Fibroblast of skin of back (primary cell): ENCODE measurements at places on chromosomes 12 and 14.

DNA sequence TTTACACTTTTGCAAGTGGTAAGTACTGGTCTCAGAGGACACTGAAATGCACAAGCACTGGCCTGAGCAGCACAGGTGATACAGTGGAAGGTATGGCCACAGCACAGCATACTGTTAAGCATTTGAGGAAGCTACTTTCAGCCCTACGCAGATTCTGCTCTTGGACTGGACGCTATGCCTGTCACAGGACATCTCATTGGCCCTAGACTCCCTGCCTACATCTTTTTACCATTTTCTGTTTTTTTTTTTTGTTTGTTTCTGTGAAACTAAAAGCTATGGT, 144.2 kb upstream of the ABCD2 start:
- DNase-seq, result no peak

DNA sequence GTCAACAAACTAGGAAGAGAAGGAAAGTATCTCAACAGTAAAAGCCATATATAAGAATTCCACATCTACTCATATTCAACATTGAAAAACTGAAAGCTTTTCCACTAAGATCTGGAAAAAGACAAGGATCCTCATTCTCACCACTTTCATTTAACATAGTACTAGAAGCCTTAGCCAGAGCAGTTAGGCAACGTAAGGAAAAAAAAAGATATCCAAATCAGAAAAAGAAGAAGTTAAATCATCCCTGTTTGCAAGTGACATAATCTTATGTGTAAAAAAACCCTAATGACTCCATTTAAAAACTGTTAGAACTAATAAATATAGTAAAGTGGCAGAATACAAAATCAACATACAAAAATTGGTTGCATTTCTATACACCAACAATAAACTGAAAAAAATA, 426.2 kb downstream of the BCAT1 start:
- no peak for DNase-seq

DNA sequence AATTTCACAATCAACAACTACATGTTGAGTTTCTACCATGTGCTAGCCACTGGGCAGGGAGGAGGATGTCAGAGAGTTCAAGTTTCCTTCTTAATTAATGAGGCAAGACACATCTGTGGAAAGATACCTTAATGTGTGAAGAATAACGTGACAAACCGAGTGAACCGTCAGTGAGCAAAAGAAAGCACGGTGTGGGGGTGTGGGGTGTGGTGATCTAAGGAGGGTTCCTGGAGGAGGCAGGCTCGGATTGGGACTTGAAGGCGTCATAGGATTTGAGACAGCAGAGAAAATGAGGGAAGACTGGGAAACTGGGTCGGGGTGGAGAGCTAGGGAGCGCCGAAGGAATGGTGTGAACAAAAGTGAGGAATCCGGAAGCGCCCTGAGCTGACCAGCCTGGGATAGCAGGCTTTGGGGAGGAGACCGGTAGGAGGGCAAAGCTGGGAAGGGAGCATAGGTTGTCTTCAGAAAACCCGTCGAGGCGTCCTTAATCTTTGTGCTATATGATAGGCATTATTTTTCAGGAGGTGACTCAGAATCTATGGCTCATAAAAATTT, 22.3 kb downstream of the GALNT8 start:
- DNase-seq, result no peak

DNA sequence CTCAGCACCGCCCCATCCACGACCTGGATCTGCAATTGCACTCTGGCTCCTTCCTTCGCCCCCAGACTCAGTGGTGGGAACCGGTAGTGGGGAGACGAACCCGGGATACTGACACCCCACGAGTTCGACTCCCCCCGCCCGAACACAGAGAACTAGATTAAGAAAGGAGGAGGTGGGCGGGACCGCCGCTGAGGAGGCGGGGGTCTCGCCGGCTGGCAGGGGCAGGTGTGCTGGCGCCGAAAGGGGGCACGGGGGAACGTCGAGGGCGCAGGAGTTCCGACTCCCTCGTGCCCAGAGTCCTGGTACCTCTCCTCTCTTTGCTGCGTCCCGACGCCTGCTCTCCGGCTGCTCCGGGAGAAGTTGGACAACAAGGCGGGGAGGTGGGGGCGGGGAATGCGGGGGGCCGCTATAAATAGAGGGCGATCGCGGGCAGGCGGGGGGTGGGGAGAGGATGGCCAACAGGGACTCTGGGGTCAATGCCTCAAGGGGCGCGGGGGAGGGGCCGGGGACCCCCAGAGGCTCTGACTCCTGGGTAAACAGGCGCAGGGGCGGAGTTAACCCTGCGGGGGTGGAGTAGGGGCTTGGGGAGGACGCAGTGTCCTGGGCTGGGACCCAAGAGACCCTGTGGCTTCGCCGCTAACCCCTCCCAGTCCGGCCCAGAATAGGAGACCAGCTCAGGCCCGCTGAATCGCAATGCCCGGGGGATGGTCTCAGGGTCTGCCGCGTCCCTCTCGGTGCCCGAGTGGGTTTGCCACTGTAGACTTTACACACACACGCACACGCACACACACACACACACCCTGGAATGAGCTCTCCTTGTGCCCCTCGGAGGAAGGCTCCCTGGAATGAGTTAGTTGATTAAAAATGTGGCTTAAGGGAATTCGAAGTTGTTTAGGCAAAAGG, 761 bp upstream of the NDRG2 start:
- no peak for DNase-seq

DNA sequence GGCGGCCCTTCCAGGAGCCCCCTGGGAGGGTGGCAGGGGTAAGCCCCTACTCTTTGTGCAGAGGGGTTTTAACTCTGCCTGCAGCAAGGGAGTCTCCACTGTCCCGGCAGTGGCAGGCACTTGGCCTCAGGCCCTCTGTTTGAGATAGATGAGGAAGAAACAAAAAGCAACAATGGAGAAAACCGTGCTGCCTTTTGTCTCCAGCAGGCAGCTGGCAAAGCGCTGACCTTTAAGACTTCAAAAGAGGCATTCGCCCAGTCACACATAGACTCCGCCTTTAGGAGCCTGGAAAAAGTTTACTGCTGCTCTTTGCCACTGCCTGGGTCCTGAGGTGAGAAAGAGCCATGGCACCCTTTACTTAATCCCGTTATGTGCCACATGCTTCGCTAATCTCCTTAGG, 158.2 kb upstream of the NTF3 start:
- no peak for DNase-seq

- peak; percentile 70 for DNase-seq
These were observed 409.5 kb downstream of the SLC6A15 start for GRCh38 chr12:84502907-84503787.

- DNase-seq, result no peak
These were observed 1374.6 kb downstream of the FSCB start for GRCh38 chr14:43132441-43132840.

DNA sequence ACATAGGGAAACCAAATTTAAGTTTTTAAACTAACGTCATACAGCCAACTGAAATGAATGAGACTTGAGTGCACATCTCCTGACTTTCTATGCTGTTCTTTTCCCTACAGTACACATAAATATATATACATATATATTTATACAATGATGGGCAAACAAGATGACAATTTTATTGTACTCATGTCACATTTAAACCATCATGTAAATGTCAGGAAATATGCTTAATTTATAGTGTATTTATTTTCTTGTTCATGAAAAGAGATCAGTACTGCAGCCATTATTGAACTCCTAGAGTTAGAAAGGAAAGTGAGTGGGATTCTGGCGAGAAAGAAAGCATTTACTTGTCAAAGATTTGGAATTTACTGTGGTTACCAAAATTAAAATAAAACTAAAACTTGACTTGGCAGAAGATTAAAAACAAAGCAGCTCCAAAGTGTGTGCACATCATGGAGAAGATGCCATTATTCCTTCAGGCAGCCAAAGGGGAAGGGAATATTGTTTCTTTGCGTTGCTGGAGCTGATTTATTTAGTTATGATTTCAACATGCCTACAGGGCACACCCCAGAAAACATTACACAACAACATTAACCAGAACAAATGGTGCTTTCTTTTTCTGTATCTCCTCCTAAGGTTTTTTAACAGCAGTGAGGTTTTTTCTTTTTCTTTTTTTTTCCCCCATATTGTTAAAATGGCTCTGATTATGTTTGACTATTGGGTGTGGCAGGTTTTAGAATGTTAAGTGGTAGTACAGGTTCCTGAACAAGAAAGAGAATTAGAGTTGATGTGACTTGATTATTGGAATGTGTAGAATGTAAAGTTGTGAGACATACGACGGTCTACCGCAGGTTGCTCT, 144.6 kb downstream of the RAD51B start:
- DNase-seq, result no peak

- DNase-seq, result no peak
These were observed 75.0 kb upstream of the CCDC60 start for GRCh38 chr12:119259484-119259883.

DNA sequence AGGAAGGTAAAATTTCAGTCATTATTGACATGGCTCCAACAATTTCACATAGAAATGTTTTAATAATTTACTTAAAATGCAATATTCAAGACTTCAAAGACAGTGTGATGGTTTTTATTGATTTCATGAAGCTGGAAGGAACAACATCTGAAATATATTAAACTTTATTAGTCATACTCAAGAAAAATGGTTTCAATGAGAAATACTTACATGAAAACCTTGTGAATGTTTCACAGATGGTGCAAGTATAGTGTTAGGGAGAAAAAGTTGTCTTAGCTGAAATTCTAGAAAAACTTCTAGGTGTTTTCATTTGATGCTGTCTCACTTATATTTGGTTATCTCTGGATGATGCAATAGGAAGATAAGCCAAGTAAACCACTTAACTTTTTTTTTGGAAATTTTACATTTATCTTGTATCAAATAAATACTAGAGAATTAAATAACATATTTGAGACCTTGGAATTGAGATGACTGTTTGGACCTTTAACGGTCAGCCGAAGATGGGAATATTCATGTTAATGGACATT, 65.5 kb downstream of the PELI2 start:
- no peak for DNase-seq

DNA sequence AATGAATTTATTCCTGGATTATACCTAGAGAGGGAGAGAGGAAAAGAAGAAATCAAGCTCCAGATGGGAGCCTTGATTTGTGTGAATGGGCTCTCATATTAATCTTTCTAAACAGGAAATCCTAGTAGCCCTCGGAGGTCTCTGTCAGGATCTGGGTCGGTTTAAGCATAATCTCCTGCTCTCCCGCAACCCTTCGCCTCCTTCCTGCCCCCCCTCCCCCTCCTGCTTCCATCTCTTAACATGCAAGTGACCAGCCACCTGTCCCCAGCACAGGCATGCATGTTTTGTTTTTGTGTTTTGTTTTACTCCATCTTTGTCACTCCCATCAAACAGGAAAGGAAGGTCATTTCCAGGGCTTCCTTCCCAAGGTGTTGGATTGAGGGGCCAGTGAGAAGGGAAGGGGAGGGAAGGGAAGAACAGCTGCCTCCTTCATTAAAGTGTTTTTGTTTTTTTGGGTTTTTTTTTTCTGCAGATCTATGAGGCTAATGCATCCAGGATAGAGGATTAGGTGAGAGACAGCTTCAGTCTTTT, 4.8 kb upstream of the KCNA5 start:
- DNase-seq, result no peak

- DNase-seq, result peak; percentile 59
These were observed 217.9 kb downstream of the AEBP2 start for GRCh38 chr12:19657118-19657731.
